ENCODE measurements at places on chromosomes 3 and 15.

GRCh38 chr15:73709686-73710085, 25.5 kb downstream of the CD276 start:
- no peak for DNase-seq

- DNase-seq = no peak
These were observed 7.9 kb upstream of the DNAJC17 start for GRCh38 chr15:40815042-40815698.

GRCh38 chr15:48112242-48112641, 8.5 kb upstream of the SLC24A5 start:
- DNase-seq = peak; percentile 90

DNA sequence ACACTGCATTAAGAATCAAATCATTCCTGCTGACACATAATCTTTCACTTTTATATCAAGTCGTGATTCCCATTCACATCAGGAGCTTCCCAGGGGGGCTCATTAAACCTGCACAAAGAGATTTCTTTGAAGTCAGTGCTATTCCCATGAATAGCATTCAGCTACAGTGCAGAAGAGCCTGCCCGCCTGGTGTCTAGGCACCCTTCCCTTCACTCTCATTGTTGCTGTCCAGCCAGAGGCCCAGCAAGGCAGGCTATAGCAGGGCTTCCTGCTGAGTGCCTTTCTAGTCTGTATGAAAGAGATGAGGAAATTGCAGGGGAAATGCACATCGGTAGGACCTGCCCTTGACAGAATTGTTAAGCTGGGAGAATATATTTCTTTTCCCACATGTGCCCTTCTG, 4.5 kb upstream of the GJD2 start:
- DNase-seq = no peak

DNA sequence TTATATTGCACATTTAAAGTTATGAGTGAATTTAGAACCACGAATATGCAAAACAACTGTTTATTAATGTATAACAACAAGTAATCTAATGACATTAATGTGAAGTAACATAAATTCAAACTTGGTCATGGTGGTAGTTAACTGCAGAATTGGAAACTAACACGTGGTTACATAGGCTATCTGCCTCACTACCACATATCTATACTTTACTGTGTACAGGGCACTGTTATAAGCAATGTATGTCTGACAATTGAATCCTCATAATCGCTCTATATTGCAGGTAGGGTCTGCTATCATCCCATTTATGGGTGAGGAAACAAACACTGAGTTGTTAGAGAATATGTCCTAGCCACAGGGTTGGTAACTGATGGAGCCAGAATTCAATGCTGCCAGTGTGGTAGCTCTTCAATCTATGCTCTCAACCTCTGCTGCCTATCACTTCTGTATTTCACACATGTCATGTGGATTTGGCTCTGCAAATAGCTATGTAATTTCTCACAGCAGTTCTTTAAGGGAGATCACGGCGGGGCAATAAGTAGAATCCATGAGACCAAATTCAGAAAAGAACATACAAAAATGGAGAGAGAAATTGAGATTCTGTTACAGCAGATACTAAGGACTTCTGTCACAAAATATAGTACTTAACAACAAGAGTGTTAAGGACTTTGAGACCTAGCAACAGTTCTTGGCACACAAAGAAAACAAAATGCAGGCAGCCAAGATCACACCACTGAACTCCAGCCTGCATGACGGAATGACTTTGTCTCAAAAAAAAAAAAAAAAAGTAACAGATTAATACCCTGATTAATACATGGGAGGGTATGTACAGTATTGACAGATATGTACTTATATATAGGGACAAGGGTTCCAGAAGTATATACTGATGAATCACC, 100.0 kb upstream of the CSPG5 start:
- DNase-seq = no peak

DNA sequence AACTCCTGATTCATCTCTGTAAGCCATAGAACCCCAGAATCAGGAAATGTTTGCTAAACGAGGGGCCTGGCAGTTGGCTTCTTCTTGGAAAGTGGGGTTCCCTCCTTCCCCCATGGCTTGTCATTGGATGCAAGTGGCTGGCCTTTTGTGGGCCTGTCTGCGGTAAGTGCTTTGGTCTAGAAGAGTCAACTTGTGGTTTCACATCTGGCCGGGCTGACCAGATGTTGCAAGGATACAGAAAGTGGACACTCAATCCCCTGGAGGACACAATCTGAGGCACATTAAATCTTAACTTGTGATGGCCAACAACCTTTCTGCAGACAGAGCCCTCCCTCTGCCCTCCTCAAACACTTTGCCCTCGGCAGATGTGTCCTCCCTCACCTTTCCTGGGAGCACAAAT, 1.1 kb downstream of the FAH start:
- DNase-seq = no peak

DNA sequence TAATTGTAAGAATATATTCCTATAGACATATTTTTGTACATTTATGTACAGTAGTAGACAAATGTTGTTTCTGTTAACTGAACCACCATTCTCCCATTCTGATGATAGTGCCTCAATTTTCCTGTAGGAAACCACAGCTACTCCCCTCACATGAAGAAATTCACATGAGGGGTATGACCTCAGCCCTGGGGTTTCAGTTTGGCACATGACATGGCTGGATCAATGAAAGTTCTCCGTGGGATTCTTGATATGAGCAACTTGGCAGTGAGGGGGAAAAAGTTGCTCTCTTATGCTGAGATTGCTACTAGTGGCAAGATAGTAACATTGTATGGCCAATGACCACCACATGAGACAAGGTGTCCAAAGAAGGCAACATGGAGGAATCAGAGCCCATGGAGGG, 1090.3 kb upstream of the CFAP20DC start:
- peak; percentile 75 for DNase-seq

GRCh38 chr15:44769521-44769920, 33.2 kb downstream of the TRIM69 start:
- DNase-seq = no peak

- no peak for DNase-seq
These were observed 117.0 kb downstream of the P3H2 start for GRCh38 chr3:190003681-190004123.

All from esophagus muscularis mucosa (tissue), 4 donors.